ENCODE measurements at places on chromosomes 7 and 10. TPM values are rescaled to one million over a fixed set of nuclear protein-coding genes. Genes with fewer than 3 reads are reported as not detected.

Gene TRUB1
- 13.4 TPM for total RNA-seq

DNA sequence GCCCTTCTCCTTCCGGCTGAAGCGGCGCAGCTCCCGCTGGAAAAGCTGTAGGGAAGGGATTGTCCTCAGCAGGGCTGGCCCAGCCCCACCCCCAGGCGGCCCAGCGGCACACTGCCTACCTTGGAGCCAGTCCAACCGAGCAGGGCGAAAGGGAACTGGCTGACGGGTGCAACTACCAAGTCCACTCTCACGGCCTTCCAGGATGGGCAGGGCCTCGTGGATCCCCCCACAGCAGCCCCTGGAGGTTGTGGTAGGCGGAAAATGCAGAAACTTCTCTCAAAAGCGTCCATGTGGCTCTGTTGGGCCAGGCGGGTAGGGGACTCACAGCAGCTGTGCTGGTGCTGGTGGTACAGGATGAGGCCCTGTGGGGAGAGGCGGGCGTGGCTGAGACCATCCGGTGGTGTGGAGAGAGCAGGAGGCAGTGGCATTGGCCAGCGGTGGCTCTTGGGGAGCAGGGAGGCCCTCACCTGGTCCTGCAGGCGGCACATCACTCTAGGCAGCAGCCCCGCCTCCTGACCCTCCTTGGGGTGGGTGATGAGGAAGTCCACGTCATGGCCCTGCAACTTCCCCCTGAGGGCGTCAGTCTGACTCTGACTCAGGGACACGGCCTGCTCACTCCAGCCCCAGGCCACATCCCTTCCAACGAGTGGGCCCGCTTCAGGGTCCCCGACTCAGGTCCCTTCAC, 8.4 kb upstream of the PGAM2 start:
- peak; percentile 60 for DNase-seq

GRCh38 chr10:44172883-44173607, 211.9 kb downstream of the CXCL12 start:
- DNase-seq, result no peak

DNA sequence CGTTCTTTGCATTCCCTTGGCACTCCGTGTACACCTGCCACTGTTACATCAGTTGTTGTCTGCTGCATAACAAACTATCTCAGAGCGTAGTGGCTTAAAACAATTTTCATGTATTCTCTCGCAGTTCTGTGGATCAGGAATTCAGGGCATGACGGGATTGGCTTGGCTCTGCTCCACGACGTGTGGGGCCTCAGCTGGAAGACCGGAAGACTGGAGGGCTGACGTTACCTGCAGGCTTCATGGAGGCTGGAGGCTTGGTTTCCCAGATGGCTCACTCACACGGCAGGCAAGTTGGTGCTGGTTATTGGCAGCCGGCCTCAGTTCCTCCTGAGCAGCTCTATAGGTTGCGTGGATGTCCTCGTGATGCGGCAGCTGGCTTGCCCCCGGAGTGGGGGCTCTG, 25.5 kb downstream of the NYAP1 start:
- DNase-seq, result no peak

DNA sequence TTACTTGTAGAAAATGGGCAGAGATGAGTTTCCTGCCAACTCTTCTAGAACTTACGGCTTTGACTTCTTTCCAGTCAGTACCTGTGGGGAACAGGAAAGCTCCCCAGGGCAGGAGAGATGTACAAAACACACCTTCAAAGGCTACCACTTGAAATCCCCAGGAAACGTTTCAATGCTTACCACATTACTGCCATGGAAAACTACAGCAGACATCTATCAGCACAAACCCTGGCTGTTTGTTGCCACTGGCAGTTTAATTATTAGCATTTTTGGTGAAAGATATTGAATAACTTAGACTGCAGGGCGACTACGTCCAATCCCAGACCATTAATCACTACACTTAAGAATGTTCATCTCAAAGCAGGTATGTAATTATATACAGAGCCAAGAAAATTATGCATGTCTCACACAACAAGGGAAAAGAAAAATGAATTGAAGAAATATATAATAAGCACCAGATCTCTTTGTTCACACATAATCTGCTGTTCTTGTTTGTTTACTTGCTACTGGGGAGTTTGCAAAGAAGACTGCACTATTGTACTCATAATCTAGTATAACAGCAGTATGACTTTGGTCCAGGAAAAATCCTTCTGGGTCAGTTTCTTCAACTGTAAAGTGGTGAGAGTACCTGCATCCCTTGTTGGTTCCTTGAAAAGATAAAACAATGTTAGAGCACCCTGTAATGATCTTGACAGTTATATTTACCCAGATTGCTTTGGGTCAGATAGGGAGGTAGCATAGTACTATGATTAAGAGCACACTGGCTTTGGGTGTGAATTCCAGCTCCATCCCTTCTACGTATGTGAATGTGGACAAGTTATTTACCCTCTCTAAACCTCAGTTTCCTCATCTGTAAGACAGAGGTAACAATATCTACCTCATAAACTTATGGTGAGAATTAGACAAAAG, 138.3 kb downstream of the DOCK4 start:
- DNase-seq, result no peak

Gene ZNF438
- total RNA-seq, result 3.7 TPM

DNA sequence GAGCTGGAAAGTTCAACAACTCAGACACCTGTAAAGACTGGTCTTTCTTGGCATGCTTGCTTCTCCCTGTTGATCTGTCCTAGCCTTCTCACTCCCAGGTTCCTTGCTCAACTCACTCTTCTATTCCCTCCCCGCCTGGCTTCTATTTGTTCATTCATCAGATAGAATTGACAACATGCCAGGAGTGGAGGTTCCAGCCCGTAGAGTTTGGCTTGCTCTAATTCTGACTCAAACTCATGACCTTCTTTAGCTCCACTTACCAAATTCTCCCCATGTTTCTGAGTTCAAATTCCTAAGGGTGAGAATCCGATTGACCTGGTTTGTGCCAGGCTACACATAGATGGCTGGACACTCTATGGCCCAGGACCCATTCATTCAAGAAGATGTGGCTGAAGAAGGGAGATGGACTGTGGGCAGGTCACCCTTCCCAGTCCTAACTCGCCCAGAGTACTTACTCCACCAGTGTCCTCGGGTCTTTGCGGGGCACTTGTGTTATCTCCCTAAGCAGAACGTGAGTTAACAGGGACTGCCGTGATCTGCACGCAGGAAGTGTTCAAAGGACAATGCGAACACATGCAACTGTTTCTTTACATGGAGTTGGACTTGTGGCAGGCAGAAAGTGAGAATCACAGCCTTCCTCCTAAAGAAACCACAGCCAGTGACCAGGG, 4.0 kb upstream of the TMEM236 start:
- DNase-seq, result no peak

- DNase-seq, result no peak
Measured at GRCh38 chr10:133079836-133080682, 7.7 kb upstream of the ADGRA1 start.

Gene ZNF365
- 1.4 TPM for total RNA-seq

- no peak for DNase-seq
Measured at GRCh38 chr10:49608166-49609005, 1.7 kb upstream of the SLC18A3 start.

DNA sequence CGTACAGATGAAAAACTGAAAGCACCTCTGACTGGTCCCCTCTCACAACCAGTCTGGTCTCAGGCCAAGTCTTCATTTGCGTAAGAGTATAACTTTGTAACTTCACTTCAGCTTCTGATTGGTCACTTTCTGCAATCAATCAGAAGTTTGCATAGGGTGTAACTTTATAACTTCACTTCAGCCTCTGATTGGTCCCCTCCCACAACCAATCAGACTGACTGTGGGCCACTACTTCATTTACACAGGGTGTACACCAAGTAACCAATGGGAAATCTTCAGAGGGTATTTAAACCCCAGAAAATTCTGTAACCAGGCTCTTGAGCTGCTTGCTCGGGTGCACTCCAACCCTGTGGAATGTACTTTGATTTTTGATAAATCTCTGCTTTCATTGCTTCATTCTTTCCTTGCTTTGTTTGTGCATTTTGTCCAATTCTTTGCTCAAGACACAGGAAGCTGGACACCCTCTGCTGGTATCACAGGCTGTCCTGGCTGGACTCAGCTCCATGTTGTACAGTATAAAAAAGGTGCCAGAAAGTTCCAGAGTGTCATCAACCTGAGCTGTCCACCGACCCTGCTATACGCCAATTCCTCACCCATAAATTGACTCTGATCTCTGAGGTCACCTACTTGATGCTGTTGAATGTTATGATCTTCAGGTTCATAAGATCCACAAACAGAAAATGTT, 74.5 kb downstream of the COBL start:
- DNase-seq, result no peak

All from activated CD4-positive, alpha-beta memory T cell treated with anti-CD3 and anti-CD28 coated beads for 36 hours (primary cell).